ENCODE measurements at places on chromosomes 13 and 19. TPM values are rescaled to one million over a fixed set of nuclear protein-coding genes. Genes with fewer than 3 reads are reported as not detected.

The BCAM gene
- polyA plus RNA-seq, result not detected

DNA sequence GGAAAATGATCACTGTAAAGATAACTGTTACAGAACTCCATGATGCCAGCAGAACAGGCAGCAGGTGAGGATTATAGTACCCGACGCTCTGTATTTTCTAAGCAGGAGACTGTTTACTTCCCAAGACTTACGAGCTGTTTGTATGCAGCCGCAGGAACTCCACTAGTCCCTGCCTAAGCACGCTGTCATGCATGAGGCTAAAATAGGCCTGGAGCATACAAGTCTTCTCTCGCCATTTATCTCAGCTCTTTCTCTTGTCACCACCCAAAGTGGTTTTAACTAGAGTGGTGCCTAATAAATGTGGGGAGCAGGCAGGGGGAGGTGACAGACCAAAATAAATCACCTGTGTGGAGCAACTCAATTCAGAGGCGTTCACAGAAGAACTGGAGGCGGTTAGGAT, 175.8 kb downstream of the TDRD3 start:
- no peaks in the 10 kb centered on the region for H3K4me1 ChIP-seq
- H3K4me3 ChIP-seq, result no peak overlapping the region
- no peak for DNase-seq
- H3K36me3 ChIP-seq, result no peaks in the 10 kb centered on the region
- no peak overlapping the region for H3K27ac ChIP-seq

The MRPL57 gene
- 6.0 TPM for polyA plus RNA-seq

The GATAD2A gene
- 44.5 TPM for polyA plus RNA-seq

The ZFP82 gene
- polyA plus RNA-seq, result 4.7 TPM

The MAB21L1 gene
- polyA plus RNA-seq, result not detected
